ENCODE measurements at places on chromosomes 4 and X.

DNA sequence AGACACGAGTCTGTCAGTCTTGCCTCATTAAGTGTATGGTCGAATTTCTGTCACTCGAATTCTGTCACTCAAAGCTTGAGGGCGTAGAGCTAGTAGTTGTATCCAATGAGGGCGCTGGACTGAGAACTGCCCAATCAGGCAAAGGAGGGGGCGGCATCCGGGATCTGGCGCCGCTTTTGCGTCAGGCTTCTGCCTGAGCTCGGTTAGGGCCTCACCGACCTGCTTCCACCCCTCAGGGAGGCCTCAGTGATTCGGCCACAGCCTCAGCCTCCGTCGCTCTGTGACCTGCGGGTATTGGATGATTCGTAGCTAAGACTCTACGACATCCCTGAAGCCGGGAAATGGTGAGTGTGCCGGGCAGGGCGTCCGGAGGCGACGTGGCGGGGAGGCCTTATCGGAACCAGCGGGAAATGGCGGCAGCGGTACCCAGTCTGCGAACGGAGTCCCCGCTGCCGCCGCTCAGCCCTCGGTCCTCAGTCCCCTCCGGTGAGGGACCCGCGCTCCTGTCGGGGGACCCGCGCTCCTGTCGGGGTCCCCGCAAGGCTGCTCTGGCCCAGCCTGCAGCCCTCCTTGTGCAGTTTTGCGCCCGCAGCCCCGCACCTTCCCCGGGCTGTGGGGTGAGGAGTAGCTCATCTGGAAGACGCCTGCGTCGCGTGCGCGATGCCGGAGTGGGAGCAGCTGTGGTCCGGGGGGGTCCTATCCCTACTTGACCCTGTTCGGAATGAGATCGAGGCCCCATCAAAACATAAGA, 88.3 kb downstream of the ZNF718 start:
- DNase-seq: no peak

DNA sequence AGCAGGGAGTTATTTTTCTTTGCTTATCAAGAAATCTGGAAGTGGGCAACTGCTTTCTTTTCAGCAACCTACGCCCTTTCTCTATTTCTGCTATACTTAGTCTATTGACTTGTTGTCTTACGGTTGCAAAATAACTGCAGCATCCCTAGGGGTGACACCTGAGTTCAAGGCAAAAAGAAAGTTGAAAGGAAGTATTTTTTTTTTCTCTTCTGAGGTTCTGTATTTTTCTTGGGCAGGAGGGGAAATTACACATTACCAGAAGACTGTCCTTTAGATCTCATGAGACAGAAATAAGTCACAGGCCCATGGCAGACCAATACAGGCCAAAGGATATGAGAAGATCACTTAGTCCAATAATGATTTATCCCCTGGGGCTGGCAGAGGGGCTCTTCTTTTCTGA, 204.7 kb upstream of the CASK start:
- DNase-seq: no peak

- no peak for DNase-seq
These were observed at the start of gene BTC for GRCh38 chr4:74794382-74795010. Gene BTC, minus strand, starts transcription at chr4:74794523. Its CDS starts 198 bp downstream, at chr4:74794325.

GRCh38 chr4:80182237-80182866, 15.0 kb upstream of the PRDM8 start:
- no peak for DNase-seq

DNA sequence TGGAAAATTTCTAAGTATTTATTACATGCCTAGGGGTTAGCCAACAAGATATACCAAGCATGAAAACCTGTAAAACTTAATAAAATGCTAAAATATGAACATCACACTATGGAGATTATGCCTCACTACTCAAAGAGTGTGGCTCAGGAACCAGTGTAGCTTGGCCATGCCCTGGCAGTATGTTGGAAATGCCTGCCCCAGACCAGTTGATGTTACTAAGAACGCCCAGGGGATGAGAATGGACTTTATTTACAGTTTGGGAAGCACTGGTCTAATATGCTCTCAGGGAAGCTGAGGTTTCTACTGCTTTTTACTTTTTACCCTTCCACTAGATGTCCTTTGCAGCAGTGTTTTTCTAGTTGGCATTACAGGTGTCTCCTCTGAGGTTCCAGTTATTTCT, 23.7 kb upstream of the TXLNG start:
- DNase-seq: no peak

DNA sequence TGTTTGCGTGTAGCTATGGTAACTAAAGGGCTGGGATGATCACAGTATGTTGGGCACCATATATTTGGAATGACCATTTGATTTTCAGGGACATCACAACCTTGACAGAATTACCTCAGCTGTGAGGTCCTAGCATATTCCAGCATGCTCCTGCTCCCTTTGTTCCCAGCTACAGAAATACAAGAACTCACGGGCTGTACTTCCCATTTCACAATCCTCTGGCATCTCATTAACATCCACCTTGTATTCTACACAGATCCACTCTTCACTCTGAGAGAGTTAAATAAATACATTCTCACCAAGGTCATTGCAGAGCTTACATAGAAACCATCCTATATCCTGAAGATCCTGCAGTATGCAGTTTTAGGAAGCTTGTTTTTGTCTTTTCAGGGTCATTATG, 169.7 kb downstream of the FRMPD4 start:
- no peak for DNase-seq

- DNase-seq: no peak
These were observed 68.0 kb downstream of the LHFPL1 start for GRCh38 chrX:112611776-112612175.

GRCh38 chr4:142040043-142040442, 403.7 kb downstream of the IL15 start:
- no peak for DNase-seq

All from activated B cell treated with CpG ODN at 0.5 μM for 24 hours (primary cell).